ENCODE measurements at places on chromosomes 4 and X. TPM values are rescaled to one million over a fixed set of nuclear protein-coding genes. Genes with fewer than 3 reads are reported as not detected.

Gene NSUN7
- 8.9 TPM for total RNA-seq

Gene SPOCK3
- 0.64 TPM for total RNA-seq

Gene NPNT
- total RNA-seq: 1.1 TPM

Gene LUZP4
- total RNA-seq: not detected

Gene GC
- not detected for total RNA-seq

Gene RAI2
- not detected for total RNA-seq

Gene SLITRK4
- total RNA-seq: 5.3 TPM

Gene BRS3
- not detected for total RNA-seq

Gene SMARCA1
- 34.7 TPM for total RNA-seq

Gene ZNF182
- 1.4 TPM for total RNA-seq

Gene CSN1S1
- total RNA-seq: not detected

Gene AVPR2
- not detected for total RNA-seq

Gene STPG2
- 0.24 TPM for total RNA-seq

Gene PTTG2
- not detected for total RNA-seq

Gene GUCY1A1
- total RNA-seq: 0.64 TPM

Gene NONO
- 280 TPM for total RNA-seq

Gene MAGEB10
- not detected for total RNA-seq

Gene ZNF674
- 2.7 TPM for total RNA-seq

Gene PCDH19
- not detected for total RNA-seq

Gene MAGEA12
- not detected for total RNA-seq

Gene SYTL5
- 0.48 TPM for total RNA-seq

Gene HTN1
- not detected for total RNA-seq

Gene STATH
- not detected for total RNA-seq

Gene FTHL17
- total RNA-seq: not detected

Gene SPIN2B
- total RNA-seq: 1.1 TPM

Gene FOXR2
- not detected for total RNA-seq

Gene IGFBP7
- 148 TPM for total RNA-seq

Gene SPATA4
- not detected for total RNA-seq

Gene CD38
- under 0.01 TPM for total RNA-seq

Gene SASH3
- not detected for total RNA-seq

Gene PCDH10
- under 0.01 TPM for total RNA-seq

Gene UGT8
- total RNA-seq: 2.9 TPM

Gene CLIC2
- under 0.01 TPM for total RNA-seq

Gene SPANXN2
- not detected for total RNA-seq

Gene IQCM
- total RNA-seq: not detected

Gene DCAF4L1
- total RNA-seq: 0.21 TPM

Gene JCHAIN
- total RNA-seq: not detected

Gene GPR143
- total RNA-seq: 0.43 TPM

Gene ZNF81
- 3.2 TPM for total RNA-seq

Gene SERTM2
- not detected for total RNA-seq

Gene SLC6A14
- 6.7 TPM for total RNA-seq

Gene SFRP2
- not detected for total RNA-seq

Gene CXCR3
- not detected for total RNA-seq

Gene SUPT20HL2
- not detected for total RNA-seq

Gene PDE5A
- 5.3 TPM for total RNA-seq

Gene MAGED4
- 0.48 TPM for total RNA-seq

Gene BMPR1B
- total RNA-seq: 15.3 TPM

Gene PITX2
- total RNA-seq: not detected

Gene BCORL1
- 1.5 TPM for total RNA-seq

Gene REELD1
- total RNA-seq: not detected

Gene TNMD
- not detected for total RNA-seq

Gene PLS3
- 243 TPM for total RNA-seq

Gene DCAF12L2
- total RNA-seq: 0.24 TPM

Gene NSG1
- 23.9 TPM for total RNA-seq

Gene KCNE5
- total RNA-seq: not detected

Gene OTUD4
- total RNA-seq: 21.9 TPM

Gene MAP7D2
- 0.24 TPM for total RNA-seq
